ENCODE measurements at places on chromosomes 6 and 20.

DNA sequence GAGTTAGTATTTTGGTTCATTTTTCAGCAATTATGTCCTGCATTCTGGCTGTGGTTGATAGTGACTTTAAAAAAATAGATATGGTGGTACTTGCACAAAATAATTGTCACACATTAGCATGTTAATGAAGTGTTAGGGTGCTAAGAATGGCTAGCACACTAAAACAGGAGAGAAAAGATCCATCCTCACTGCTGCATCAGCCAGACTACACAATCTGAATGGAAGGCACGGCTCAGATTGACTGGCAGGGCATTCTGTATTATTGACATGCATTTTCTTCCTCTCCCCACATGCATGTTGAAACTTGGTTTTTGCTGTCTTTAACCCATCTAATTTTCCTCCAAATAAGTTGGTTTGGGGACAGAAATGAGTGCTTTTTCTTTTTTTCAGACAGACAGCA is 306.3 kb downstream of the PRL start:
- no peak for DNase-seq

DNA sequence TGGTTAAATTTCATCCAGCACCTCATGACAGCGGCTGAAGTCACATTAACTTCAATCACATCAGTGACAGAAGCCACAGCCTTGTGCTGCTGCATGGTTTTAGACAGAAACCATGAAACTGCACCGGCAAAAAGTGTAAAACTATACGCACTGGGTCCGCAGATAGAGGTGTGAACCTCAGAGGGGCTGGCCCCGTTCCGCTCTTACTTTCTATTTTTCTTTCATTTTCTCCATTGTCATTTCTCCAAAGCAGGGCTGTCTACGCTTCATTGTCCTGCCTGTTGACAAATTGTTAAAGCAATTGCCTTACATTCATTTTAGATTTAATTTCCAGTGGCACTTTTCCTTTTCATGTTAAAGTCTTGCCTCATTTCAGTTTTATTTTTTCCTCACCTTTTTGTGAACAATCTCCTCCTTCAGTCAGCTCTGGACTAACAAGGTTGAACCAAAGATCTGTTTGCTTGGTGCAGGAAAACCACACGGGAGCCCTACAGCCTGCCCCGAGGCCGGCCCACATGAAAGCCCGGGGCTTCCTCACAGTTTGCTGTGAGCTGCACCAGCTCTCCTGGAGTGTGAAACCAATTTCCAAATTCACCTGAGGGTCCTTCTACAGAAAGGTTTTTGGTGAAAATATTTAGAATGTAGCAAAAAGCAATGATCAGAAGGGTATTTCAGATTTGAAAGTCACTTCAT is 63.7 kb downstream of the PRR18 start:
- no peak for DNase-seq

DNA sequence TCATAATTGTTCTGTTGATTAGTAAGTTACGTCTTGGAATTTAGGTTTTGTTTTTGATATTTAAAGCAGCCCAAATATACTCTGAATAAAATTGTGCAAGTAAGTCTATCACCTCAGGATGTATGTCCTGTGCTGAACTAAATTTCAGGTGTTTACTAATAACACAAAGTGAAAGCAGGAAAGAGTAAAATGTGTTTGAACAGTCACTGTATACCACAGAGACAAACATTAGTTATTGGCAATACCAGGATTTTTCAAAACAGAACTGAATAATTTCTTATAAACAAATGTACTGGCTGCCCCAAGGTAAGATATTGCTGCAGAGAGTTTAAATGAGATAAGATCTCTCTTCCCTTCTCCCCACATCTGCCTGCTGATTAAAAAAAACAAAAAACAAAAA is 404.7 kb upstream of the RUNX2 start:
- DNase-seq = no peak

DNA sequence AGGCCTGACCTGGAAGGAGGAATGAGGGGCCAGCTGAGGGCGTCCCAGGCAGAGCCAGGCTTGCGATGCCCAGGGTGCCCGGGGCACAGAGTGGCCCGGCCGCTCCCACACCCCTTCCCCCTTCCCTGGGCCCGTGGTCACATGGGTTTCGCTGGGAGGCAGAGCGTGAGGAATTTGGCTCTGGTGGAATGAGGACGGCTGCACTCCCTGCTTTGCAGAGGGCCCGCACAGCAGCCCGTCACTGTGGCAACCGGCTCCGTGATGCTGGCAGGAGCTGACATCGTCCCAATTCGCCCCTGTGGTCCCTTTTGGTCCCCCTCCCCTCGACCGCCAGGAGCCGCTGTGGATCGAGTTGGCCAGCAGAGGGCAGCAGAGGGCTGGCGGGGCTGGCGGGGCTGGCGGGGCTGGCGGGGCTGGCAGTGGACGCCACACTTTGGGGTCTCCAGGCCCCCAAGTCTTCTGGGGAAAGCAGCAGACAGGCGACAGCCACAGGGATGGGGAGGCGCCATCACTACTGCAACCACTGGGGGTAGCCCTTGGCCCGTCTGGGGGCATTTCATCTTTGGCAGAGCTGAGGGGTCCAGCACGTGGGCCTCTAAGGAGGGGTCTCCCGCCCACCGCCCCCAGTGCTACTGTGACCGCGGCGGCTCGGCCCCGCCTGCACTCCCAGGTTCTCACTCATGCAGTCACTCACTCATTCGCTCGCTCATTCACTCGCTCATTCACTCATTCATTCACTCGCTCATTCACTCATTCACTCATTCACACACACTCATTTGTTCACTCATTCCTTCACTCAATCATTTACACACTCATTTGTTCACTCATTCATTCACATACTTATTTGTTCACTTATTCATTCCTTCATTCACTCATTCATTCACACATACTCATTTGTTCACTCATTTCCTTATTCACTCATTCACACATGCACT is 49.7 kb upstream of the BHLHE23 start:
- peak; percentile 28 for DNase-seq

DNA sequence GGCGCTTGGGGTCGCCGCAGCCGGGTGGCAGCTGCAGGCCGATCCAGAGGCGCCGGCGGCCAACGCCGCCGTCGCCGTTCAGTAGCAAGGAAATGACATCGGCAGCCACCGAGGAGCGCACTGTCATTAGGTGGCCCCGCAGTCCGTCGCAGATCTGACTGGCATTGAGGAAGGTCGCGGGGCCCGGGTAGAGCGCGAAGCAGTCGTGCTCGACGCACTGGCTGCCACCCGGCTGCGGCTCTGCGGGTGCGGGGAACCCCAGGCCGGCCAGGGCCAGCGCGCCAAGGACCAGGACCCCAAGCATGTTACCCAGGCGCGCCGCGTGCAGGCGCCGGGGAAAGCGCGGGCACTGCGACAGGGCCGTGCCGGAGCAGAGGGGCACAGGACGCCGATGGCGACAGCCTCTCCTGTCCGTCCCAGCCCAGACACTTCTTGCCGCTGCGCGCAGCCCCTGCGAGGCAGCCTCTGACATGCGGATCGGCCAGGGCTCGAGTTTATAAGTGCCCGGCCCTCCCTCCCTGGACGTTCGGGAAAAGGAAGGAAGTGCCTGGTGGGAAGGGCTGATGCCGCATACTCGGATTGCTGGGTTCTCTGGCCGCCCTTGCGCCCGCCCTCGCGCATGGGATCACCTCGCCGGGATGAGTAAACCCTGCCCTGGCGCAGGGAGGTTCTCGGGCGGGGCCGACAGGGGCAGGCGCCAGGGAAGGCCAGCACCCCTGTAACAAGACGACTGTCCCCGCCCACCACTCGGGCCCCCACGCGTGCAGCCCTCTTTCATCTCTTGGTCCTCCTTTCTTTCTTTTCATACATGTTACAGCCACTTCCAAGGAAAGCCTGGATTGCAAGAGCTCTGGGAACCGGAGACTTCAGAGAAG is at the start of gene THBD:
THBD (minus strand) TSS at position 472 of the 875 bp plus-strand sequence; CDS start at position 304, 168 bp downstream.
- DNase-seq = no peak

DNA sequence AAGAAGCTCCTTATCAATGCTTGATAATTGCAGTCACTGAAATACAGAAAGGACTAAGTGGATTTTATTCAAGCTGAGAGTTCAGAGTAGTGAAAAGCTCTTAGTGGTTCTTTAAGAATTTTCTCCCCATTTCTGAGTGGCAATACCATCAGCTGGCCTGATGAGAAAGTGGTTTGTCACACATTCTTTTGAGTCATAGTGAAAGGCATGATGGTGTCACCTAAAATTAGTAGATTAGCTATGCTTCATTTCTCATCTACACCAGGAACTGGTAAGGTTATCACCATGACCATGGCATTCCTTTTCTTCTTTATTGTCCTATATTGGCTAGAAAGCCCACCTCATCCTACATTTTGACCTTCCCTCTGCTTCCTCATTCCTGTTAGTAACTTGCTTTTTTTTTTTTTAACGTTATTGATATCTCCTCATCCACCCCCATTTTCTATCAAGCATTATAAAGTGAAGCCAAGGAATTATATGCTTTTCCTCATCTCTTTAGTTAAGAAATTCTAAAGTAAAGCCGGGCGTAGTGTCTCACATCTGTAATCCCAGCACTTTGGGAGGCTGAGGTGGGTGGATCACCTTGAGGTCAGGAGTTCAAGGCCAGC is 67.4 kb upstream of the LOC128125822 start:
- no peak for DNase-seq

DNA sequence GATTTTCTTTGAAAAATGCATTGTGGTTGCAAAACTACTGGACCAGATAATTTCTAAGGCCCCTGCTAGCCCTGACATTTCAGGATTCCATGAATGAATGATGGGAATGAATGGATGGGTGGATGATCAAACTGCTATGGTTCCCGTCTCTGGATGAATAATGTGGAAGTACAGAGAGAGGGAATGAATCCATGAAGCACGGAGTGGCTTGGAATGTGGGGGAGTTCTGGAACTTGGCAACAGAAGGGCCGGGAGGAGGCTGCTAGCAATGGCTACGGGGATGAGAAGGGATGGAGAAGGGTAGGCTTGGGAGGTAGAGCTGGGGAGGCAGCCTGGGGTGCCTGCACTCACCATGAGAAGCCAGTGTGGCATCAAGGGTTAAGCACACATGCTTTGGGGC is 84.8 kb downstream of the NCR2 start:
- DNase-seq = no peak

DNA sequence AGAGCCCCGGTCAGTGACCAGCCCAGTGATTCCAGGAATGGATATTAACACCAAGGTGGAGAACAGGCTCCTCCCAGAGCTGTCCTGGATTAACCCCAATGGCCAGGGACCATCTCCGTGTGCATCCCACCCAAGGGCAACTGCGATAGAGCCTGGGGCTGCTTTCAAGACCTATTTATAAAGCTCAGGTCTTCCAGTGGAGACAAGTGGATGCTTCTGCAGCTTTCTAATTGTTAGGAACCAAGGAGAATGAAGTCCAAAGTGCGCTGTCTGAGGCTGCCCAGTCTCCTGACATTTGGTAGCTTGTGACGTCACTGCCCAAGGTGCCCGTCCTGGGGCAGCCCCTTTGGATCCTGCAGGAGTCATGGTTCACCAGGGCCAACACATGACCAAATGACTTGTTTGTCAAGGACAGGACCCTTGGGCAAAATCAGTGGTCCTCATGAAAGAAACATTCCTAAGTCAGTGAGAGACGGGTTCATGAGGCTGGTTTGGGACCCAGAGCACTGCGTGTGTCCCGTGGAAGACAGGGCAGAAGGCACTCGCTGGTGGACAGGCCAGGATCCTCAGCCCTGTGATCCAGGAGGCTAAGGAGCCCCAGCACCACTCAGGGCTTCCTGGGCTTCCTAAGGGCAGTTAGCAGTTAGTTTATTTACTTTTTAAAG is 174.9 kb downstream of the ANKRD60 start:
- no peak for DNase-seq

- no peak for DNase-seq
Observed at GRCh38 chr20:1938464-1939269, 43.5 kb downstream of the SIRPA start.

- no peak for DNase-seq
Observed at GRCh38 chr6:9485992-9486391, 928.9 kb downstream of the TFAP2A start.

DNA sequence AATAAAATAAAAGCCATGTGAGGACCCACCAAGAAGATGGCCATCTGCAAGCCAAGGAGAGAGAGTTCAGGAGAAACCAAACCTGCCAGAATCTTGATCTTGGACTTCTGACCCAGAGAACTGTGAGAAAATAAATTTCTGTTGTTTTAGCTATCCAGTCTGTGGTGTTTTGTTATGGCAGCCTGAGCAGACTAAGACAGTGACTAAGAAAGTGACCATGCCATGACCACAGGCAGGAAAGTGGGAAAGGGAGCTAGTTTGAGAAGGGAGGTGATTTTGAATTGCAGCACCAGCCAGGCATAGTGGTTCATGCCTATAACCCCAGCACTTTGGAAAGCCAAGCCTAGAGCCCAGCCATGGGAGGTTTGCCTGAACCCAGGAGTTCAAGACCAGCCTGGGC is 21.9 kb upstream of the C6orf62 start:
- DNase-seq = no peak

- no peak for DNase-seq
Observed at GRCh38 chr20:59948212-59948611, 8.0 kb downstream of the FAM217B start.

- no peak for DNase-seq
Observed at GRCh38 chr6:71599359-71599758, 287.0 kb upstream of the RIMS1 start.

DNA sequence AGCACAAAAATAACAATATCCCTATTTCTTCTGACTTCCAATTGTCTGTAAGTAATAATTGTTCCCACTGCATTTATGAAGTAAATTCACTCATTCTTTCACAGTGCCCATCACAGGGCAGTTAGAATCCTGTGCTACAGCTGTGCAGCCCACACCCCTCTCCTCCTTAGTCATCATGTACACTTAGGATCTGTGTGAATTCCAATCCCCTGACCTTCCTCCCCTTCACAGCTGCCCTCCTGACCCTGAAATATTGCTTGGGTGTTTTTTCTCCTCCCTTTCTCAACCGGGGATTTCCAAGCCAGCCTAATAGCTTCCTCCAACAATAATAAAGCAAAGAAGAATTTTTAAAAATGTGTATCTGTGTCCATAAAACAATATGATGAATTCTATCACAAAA is 91.5 kb upstream of the BEND6 start:
- no peak for DNase-seq

- DNase-seq = no peak
Observed at GRCh38 chr6:87101067-87101466, 6.2 kb upstream of the CGA start.

DNA sequence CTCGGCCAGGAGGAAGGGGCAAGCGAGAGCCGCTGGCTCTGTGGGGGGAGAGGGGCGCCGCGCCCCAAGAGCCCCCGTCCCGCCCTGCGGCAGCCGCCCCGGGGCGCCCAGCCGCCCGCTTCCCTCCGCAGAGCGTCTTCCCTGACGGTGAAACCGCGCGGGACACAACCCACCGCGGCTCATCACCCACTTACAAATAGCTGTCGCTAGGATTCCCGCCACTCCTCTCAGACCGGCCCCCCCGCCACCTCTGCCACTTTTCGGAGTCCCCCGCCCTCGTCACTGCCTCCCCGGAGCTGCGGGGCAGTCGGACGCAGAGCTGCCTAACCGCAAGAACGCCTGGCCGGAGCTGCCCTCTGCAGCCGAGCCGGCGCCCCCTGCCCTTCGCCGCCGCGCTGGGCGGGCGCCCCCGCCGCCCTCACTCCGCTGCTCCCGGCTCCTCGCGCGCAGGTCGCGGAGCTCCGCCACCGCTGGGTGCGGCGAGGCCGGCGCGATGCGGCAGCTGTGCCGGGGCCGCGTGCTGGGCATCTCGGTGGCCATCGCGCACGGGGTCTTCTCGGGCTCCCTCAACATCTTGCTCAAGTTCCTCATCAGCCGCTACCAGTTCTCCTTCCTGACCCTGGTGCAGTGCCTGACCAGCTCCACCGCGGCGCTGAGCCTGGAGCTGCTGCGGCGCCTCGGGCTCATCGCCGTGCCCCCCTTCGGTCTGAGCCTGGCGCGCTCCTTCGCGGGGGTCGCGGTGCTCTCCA is at the start of gene SLC35D3:
SLC35D3 (plus strand) TSS at position 366 of the 749 bp plus-strand sequence; CDS start at position 494, 128 bp downstream.
- peak; percentile 54 for DNase-seq

Measured in NCI-H524 (cell line).